ENCODE measurements at places on chromosomes 3 and 15.
A peak's percentile ranks its signal among the peaks of the same experiment; 100 is the strongest.

DNA sequence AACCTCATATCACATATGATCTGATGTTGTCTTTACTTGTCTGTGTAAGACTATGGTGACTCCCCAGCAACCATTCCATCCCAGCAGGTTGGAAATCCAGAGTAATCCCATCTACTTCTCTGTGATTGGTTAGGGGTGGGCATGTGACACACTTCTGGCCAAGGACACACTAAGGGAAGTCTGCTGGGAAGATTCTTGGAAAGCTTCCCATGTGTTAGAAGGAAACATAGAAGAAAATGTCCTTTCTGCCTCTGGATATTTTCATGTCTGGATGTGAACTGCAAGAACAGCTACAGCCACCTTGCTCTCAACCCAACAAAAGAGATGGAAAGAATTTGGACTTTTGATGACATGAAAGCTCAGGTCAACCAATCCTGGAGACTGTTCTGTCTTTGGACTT is 2.6 kb upstream of the UBE2Q2 start:
- DNase-seq: peak; percentile 71

- no peak for DNase-seq
These were observed 12.4 kb downstream of the IREB2 start for GRCh38 chr15:78450285-78450858.

- DNase-seq: no peak
These were observed 45.9 kb downstream of the SLCO2A1 start for GRCh38 chr3:133983576-133984560.

GRCh38 chr15:56654624-56655023 is 78.7 kb downstream of the ZNF280D start:
- peak; percentile 20 for DNase-seq

DNA sequence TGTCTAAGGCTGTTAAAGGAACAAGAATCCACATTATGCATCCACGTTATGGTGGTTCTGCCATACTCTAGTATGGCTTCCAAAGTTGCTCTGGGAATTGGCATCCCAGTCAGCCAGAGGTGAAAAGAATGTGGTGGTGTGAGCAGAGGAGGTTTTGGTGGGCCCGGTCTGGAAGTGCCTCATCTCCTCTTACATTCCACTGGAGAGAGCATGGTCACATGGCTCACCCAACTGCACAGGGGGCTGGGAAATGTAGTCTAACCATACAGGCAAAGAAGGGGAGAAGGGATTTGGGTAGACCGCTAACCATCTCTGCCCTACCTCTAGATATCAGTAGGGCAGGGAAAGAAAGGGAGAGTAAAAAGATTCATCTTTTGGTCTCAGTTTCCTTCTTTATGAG is 3.2 kb upstream of the HEG1 start:
- DNase-seq: no peak

GRCh38 chr3:154195620-154196356 is 74.6 kb downstream of the ARHGEF26 start:
- DNase-seq: no peak

DNA sequence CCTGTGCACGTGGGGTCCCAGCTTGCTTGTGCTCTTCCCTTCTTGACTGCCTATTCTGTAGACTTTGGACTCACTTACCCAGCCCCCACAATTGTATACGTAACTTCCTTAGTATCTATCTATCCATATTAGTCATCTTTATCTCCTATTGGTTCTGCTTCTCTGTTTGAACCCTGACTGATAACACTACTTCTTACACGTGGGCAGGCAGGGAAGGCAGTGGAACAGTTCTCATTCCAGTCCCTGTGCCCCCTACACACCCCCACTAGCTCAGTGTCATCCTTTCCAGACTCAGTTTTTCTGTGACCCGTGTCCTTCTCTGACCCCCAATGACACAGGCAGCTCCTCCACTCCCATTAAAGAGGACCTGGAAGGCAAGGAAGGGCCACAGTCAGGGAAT is 74.2 kb upstream of the FBN1 start:
- no peak for DNase-seq

DNA sequence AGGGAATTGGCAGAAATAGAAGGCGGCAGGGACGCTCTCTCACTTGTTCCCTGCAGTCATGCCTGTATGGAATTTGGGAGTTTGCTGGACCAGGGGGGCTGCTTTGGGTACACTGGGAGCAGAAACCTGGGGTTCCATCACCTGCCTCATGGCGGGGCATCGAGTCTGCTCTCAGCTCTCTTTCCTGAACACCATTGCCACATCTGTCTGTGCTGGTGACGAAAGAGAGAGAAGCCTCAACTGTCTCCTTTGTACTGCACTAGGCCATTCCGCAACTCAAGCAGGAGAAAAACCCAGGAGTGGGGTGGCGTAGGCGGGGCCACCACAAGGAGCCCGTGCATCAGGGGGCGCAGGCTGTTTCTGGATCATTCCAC is 14.0 kb downstream of the TMEM158 start:
- no peak for DNase-seq

Data from fibroblast of lung (primary cell).